Fibroblast of gingiva (primary cell): ENCODE measurements at places on chromosomes 5 and 9.

GRCh38 chr9:136854113-136854841 lies 2.1 kb downstream of the MAMDC4 start:
- DNase-seq: no peak

DNA sequence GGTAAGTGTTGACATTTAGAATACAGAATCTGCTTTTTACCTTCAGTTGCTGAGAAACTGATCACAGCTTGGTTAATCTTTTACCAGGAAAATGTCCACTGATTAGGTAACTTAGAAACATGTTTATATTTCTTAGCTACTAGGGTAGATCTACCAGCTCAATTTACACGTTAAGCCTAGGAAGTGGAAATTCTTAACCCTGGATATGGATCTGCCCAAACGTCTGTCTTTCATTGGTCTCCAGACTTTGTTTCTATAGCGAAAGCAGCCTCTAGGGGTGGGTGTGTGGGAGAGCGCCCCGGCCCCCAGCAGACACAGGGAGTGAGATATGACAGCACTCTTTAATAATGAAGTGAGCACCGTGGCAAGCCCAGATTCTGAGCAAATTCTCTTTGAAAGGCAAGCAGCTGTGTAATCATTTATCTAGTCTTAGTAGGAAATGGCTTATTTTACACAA lies 141.6 kb upstream of the ZNF608 start:
- DNase-seq: no peak

DNA sequence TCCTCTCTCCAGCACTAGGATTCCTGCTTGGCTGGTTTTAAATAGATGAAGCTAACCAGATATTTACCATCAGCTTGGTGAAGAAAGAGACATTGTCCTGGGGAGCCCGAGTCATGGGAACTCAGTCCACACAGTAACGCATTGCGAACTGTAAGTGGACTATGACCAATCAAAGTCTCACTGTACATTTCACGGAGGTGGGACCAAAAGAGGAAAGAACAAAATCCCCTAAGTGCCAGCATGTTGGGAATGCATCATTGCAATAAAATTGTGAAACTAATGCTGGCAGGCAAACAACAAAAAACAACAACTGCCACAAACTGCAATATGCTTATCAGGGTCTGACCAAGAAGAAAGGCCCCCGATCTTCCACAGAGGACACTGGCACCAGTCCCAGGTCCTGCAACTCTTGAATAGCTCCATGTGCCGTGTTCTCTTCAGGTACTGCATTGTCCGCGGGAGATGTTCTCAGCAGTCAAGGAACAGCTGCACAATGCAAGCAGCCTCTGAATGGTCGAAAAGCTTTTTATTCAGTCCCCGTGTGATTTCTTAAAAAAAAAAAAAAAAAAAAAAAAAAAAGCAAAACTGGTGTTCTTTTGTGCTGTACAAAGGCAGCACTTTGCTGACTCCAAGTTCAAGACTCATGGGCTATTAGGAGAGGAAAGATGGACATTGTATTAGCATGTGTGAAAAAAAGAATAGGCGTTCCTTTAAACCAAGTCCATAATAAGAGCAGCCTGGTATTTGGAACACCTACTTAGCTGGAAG lies 38.1 kb downstream of the SEMA6A start:
- DNase-seq: peak; percentile 2

DNA sequence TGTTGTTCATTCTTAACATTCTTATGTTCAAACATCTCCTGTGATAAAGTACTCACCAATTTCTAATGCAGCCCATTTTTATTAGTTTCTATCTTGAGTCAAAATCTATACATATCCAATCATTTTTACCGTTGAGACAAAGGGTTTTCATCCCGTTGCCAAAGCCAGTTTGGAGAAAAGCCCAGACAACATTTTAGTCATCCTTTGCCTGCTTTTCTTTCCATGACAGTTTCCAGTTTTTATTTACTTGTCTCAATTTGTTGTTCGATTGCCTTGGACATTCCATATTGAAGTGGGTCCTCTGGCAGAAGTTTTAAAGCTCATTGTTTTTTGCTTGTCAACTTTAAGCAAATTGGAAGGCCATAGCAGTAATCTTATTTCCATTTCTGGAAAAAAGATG lies 123.9 kb downstream of the RAB3C start:
- no peak for DNase-seq

GRCh38 chr5:144421411-144421810 lies 250.7 kb downstream of the KCTD16 start:
- DNase-seq: no peak

GRCh38 chr9:129434187-129434586 lies 186.7 kb downstream of the C9orf50 start:
- DNase-seq: no peak

GRCh38 chr5:107790671-107791070 lies 119.9 kb upstream of the EFNA5 start:
- no peak for DNase-seq

- DNase-seq: no peak
Measured at GRCh38 chr5:156879665-156880285, 29.7 kb downstream of the PPP1R2B start.

DNA sequence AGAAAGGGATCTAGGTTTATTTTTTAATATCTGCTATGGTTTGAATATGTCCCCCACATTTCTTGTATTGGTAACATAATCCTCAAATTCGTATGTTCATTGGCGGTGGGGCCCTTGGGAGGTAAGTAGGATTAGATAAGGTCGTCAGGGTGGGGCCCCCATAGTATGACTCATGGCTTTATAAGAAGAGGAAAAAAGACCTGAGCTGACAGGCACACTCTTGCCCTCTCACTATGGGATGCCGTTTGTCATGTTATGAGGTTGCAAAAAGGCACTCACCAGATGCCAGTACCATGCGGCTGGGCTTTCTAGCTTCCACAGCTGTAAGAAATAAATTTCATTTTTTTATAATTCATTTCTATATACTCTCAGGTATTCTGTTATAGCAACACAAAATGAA lies 67.3 kb upstream of the SGCD start:
- DNase-seq: no peak

DNA sequence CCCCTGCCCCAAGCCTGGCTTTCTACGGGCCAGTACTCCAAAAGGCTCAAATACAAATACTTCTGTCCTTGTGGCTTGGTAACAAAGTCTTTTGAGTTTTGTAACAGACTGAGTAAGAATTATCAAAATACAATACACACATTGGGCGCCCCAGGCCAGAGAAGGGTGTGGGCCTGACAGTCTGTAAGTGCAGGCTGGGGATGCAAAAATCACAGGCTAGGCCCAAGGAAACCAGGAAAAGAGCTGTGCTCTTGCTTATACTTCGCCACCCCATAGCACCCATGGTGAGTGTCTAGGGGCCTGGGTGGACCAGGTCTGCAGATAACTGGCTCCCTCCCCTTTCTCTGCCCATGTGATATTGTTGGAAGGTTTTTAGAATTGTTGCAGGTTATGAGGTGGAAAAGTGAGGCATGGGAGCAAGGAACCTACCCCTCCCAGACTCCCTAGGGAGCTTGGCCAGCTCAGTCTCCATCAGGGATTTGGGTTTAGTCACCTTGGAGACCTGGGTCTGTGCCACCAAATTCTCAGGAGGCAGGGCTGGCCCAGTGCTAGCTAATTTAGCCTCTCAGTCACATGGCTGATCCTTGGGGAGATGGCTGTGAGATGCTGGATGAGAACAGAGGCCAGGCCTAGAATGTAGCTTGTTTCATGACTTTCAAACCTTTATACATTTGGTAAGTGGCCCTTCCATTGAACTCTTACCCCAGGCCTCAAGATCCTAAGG lies 72.9 kb downstream of the TARS1 start:
- DNase-seq: no peak

- DNase-seq: no peak
Measured at GRCh38 chr9:13832446-13832845, 481.5 kb downstream of the NFIB start.

- DNase-seq: no peak
Measured at GRCh38 chr9:121863955-121864354, 212.5 kb downstream of the DAB2IP start.

DNA sequence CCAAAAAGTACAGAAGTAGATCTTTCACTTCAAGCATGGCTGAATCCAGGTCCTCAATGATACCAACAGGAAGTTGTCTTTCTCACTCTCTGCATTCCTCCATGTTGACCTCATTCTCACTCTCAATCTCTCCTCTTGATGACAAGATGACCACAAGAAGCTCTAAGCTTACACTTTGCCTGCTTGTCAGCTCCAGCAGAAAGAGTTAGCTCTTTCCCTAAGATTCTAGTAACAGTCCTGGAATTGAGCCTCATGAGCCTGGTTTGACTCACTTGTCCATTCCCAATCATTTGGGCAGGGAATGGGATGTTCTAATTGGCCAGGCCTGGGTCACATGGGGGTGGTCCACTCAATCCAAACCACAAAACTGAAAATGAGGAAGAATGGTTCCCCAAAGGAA lies 3.3 kb upstream of the CLTA start:
- DNase-seq: no peak

DNA sequence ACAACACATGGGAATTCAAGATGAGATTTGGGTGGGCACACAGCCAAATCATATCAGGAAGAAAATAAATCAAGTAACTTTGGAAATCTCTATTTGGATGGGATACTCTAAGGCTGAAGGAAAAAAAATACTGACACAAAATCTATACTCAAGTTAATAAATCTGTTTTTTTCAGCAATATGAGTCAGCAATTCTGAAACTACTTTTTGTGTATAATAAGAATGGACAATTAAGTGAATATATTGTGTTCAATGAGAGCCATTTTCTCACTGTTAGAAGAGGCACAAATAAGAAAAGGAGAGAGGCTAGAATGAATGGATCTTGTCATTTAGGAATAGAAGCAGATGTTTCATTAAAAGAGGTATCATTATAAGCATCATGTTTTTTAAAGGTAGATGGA lies 651.0 kb downstream of the TAF11L14 start:
- DNase-seq: no peak

- DNase-seq: no peak
Measured at GRCh38 chr5:150301901-150302300, 804 bp downstream of the ARSI start.

DNA sequence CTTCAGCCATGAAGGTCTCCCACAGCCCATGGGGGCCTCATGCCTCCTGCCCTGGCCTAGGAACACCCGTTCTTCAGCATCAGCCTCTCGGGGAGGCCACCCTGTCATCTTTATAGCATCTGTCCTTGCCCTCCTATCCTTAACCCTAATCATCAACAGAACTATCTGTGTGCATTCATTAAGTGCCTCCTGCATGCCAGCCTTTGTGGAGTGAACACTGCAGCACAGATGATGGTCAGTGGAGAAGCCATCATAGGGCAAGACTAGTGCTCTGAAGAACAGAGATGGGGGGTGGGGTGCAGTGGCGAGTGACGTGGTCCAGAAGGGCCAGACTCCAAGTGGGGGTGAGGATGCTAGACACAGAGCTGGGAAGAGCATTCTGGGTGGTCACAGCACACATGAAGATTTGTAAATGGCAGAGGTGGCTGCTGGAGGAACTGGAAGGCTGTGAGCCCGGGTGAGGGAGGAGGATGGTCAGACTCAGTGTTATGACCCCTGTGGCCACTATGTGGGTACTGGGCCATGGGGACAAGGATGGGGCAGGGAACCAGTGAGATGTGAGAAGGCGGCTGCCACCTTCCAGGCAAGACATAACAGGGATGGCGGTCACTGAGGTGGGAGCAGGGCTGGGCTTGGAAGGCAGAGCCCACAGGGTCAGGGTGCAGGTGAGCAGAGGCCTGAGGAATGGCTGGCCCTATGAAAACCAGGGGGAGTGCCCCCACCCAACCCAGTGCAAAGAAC lies 3.6 kb upstream of the CARD19 start:
- DNase-seq: no peak
